ENCODE measurements at places on chromosomes 12 and 14.

GRCh38 chr14:60278350-60278749, 29.3 kb downstream of the PPM1A start:
- DNase-seq = no peak

DNA sequence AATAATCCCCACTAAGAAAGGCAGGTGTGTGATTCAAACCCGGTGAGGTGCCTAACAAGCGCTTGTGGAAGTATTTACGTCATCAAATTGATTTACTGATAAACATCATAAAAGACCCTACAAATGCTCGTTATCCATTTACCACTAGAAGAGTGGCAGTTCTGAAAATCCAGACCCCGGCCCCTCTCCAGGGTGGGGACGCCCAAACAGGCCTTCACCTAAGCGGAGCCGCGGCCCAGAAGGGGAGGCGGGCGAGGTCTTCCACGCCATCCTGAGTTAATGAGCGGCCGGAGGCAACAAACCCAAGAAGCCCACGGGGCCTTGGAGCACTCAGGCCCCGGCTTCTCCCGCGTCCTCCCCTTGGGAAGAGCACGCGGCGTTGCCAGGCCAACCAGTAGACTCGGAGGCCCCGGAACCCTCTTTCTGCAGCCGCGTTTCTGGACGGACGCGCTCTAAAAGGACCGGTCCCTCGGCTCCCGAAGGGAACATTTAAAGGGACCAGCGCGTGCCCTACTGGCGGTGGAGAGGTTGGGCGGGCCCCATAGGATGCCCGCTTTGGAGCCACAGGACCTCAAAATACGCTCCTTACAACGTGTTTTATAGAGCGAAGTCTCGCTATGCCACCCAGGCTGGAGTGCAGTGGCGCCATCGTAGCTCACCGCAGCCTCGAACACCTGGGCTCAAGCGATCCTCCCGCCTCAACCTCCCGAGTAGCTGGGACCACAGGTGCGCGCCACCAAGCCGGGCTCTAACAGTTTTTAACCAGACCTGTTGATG, 3.5 kb downstream of the PTPN21 start:
- peak; percentile 47 for DNase-seq

- DNase-seq = no peak
Measured at GRCh38 chr12:24854908-24855307, 94.0 kb downstream of the BCAT1 start.

DNA sequence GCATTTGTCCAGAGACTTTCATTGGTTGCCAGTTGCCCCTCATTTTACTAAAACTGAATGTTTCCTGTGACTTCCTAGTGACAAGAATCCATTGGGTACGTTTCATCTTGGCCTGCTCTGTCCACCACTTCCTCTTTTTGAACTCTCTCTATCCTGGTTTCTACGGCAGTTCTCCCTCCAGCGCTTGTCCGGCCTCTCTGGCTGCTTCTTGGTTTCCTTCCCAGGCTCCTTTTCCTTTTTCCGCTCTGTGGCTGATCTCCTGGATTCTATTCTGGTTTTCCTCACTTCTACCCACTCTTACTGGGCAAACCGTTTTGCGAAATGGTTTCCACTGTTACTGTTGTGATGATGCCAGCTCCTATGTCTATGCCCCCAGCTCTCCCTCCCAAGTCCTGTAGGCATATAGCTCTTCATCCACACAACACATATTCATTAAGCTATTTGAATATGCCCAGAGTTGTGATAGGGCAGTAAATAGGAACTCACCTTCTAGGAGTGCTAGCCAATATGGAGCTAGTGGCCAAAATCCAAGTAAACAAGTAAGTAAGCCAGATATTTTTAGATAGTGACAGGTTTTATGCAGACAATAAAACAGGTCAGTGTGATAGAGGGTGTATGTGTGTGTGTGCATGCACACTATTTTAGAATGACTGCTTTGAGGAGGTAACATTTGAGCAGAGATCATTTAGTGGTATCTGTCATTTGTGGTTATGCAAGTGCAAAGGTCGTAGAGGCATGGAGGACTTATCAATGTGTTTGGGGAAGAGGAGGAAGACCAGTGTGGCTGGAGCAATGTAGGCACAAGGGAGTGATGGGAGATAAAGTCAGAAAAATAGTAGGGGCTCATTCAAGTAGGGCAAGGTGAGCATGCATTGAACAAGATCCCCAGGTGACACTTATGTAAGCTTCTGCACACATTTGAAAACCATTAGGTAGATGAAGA, 27.9 kb upstream of the CTDSP2 start:
- DNase-seq = no peak

DNA sequence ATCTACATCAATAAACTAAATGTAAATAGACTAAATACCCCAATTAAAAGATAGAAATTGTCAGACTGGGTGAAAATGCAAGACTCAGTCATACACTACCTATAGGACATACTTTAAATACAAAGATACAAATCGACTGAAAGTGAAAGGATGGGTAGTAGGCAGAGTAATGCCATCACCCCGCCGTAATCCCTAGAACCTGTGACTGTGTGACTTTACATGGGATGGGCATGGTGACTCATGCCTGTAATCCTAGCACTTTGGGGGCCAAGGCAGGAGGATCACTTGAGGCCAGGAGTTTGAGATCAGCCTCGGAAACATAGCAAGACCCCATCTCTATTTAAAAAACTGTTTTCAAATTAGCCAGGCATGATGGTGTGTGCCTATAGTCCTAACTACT, 2.6 kb upstream of the EVL start:
- no peak for DNase-seq

DNA sequence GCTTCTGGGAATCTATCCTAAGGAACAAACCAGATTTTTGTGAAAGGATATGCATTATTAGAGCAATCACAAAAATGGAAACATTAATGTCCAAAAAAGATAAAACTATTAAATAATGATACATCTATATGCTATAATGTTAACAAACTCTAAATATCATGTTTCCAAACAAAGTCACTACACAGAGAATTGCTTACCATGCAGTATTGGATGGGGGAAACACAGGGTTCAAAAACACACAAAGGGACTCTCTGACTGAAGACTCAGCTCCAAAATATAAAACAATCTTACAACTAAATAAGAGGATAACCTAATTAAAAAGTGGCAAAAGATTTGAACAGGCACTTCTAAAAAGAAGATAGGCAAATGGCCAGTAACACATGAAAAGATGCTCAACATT, 304.2 kb downstream of the DPF3 start:
- DNase-seq = no peak

GRCh38 chr12:96057986-96058553, 22.7 kb upstream of the LTA4H start:
- no peak for DNase-seq

- no peak for DNase-seq
Measured at GRCh38 chr14:76900682-76901081, 74.5 kb downstream of the LRRC74A start.

DNA sequence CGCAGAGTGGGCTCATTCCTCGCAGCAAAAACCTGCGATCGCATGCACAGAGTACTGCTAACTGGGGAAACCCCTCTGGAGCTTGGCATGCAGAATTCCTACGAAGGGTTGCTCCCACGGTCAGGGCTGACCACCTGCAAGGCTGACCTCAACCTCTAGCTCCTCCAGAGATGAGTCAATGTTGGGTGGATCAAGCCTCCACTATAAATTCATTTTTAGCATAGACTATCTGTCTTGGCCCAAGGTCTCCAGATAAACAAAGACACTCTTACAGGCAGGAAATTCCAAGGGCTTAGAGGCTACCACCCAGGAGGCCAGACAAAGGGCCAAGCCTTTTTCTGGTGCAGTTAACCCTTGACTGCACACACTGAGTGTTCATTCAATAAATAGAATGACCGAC, 296.5 kb downstream of the TMEM132D start:
- DNase-seq = no peak

DNA sequence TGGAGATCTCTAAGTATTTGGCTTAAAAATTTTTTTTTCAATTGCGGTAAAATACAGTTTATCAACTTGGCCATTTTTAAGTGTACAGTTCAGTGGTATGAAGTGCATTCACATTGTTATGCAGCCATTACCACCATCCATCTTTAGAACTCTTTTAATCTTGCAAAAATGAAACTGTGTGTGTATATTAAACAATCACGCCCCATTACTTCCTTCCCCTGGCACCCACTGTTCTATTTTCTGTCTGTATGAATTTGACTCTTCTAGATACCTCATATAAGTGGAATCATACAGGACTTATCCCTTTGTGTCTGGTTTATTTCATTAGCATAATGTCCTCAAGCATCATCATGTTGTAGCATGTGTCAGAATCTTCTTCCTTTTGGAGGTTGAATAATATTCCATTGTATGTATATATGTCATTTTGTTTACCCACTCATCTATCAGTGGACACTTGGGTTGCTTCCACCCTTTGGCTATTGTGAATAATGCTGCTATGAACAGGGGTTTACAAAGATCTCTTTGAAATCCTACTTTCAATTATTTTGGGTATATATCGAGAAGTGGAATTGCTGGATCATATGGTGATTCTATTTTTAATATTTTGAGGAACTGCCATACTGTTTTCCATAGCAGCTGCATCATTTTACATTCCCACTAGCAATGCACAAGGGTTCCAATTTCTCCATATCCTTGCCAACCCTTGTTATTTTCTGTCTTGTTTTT, 62.9 kb downstream of the SAMD4A start:
- DNase-seq = no peak

- DNase-seq = no peak
Measured at GRCh38 chr12:113463746-113464451, 7.8 kb downstream of the LHX5 start.

DNA sequence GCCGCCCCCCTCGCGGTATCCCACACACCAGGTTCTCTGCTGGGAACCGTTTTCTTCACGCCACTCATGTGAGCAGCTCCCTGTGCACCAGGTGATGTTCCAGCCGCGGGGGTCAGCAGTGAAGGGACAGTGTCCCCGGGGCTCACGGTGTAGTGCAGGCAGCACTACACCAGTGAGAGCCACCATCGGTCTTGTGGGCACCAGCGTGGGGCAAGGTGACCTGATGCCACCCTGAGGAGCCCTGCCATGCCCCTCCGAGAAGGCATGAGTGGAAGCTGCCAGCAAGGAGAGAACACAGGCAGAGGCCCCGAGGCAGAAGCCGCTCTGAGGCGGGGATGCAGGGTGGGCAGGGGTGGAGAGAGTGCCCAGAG, 11.5 kb upstream of the FBRSL1 start:
- DNase-seq = no peak

DNA sequence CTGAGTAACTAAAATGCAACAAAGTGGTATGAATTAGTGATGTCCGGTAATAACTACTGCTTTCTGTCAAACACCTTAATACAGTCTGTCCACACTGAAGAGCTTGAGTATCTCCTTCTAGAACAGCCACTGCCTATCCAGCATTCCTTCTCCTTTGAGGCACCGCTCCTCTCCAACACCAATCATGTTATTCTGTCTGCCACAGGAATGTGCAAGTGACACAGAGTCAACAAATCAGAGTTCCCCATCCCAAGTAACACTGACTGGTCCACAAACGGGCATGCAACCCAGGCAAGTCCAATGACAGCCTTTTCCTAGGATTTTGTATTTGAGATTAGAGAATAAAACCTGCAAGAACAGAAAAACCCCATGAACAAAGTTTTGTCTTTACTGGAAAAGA, 3.8 kb downstream of the GXYLT1 start:
- DNase-seq = no peak

DNA sequence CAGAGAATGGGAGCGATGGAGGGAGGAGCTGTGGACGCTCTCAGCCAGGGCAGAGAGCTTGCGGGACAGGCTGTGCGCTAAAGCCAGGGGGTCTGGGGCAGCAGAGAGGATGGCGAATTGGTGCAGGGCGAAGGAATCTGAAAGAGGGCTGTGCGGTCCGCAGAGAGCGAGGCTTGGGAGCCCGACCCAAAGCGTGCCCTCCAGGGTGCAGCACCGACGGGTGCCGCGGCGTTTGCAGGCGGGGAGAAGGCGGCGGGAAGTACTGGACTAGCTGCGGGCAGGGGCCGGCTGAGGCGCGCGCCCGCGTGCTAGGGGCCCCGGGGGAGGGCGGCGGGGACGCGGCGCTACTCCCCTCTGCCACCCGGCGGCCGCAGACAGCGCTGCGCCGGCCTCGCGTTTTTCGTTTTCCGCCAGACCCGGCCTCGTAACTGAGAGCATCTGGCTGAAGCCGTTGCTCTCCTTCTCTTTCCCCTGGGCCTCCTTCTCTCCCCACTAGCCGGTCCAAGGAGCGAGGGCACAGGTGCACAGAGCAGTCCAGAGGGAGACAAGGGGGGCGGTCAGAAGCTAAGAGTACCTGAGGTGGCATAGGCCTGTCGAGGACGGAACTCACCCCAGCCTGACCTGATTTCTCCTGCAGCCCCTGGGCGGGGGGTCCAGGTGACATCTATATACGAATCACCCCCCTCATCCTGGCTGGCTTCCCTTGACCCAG, 24.9 kb downstream of the SLC6A12 start:
- no peak for DNase-seq

GRCh38 chr12:123151457-123152454, 866 bp upstream of the PITPNM2 start:
- DNase-seq = no peak

GRCh38 chr12:118376089-118377020, at the start of gene SUDS3:
Gene SUDS3, plus strand, starts transcription at chr12:118376555. Its CDS starts 137 bp downstream, at chr12:118376692.
- DNase-seq = peak; percentile 63

GRCh38 chr14:33349871-33350270, 411.2 kb downstream of the NPAS3 start:
- peak; percentile 19 for DNase-seq

DNA sequence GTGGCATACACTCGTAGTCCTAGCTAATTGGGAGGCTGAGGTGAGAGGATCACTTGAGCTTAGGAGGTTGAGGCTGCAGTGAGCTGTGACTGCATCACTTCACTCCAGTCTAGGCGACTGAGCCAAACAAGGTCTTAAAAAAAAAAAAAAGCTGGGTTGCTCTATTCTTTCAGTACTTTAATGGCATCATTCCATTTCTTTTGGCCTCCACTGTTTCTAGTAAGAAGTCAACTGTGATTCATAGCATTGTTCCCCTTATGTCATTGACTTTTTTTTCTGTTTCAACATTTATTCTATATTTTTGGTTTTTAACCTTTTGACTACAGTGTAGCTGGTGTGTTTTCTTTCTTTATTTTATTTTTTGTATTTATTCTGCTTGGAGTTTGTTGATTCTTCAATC, 16.7 kb upstream of the PRKCH start:
- no peak for DNase-seq

GRCh38 chr14:47678993-47679392, 3.6 kb upstream of the MDGA2 start:
- no peak for DNase-seq

- no peak for DNase-seq
Measured at GRCh38 chr12:24574538-24574937, 374.4 kb downstream of the BCAT1 start.

GRCh38 chr12:24133384-24133783, 183.9 kb upstream of the SOX5 start:
- DNase-seq = peak; percentile 67

All from NCI-H1417 treated with DMSO at 0.1 percent for 48 hours (cell line).